ENCODE measurements at places on chromosomes 3 and 15.

GRCh38 chr15:69782809-69783208 lies 314.9 kb downstream of the TLE3 start:
- DNase-seq = no peak

DNA sequence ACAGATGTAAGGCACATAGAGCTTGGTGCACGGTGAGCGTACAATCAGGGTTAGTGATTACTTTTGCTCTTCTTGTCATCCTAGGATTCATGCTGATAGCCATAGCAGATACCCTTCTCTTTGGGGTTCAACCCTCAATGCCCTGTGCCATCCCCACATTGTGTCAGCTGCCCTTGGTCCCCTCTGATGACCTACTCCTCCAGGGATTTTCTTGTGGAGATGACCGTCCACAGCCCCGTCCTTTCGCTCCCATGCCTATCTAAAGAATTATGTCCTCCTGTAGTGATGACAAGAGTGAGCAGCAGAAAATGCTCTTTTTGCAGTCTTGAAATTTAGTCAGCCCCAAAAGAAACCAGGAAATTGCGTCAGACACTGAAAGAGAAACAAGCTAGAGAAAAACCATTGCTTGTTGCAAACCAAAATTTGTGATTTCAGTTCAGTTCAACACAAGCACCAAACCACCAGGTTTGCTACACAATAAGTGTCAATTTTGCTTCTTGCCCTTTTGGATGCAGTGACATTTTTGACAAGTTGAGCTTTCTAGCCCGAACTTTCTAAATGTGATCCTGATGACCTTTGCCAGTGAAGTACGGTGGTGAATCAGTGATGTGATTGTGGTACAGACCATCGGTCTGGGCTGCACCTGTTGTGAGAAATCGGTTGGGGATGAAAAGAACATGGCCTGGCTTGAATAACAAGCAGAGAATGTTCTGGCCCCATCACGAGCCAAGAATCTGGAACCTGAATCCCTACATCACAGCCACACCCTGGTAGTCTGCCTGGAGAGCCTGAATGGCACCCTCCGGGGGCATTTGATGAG lies 41.3 kb downstream of the CMTM7 start:
- no peak for DNase-seq

- DNase-seq = no peak
These were observed 47.1 kb downstream of the IDH2 start for GRCh38 chr15:90055182-90055581.

DNA sequence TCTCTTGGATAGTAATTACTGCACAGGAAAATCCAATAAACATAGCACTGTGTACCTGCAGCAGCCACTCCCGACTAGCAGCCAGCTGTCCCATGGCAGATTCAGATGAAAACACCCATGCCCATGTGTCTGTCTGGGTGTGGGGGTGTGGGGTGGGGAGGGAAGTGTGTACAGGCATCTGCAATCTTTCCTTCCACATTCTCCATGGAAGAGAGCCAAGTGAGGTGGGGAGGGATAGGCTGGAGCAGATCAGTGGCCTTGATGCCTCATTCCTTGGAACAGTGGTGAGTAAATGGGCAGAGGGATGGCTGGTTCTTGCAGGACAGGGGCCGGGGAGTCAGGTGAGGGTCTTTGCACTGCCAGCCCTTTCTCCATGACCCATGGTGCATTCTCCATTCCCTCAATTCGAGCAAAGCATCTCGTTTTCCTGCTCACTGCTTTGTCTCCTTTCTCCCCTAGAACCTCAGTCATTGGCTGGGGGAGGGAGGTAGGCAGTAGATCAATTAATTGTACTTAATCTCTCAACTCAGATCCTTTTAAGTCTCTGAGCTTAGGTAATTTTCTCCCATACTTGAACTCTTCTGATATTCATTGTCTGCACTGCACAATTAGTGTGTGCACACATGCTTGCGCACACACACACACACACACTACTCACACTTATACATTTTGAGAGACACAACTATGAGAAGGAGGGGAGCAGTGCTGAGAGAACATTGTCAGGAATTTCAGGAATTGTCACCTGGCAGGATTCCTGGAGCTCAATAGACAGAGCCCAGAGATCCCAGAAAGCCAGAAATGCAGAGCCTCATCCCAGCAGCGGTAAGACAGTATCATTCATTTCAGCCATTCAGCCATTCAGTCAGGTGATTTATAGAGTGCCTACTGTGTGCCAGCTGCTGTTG lies 31.9 kb downstream of the PDIA5 start:
- DNase-seq = no peak

GRCh38 chr15:39643727-39644126 lies 62.8 kb downstream of the THBS1 start:
- DNase-seq = no peak

DNA sequence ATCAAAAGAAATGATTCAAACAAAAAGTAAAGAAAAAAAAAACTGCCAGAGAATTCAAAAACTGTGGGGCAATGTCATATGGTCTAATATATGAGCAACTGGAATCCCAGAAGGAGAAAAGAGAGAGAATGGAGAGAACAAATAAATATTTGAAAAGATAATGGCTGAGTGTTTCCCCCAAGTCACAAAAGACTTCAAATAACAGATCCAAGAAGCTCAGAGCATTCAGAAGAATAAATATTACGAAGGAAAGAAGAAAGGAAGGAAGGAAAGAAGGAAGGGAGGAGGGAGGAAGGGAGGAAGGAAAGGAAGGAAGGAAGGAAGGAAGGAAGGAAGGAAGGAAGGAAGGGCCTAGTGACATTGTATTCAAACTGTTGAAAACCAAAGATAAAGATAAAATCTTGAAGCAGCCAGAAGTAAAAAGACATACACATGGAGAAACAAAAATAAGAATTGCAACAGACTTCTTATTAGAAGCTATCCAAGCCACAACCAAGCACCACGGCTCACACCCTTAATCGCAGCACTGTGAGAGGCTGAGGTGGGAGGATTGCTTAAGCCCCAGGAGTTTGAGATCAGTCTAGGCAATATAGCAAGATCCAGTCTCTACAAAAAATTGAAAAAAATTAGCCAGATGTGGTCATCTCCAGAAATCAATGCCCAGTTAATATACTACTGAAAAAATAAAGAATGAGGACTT lies 118.9 kb upstream of the IGSF10 start:
- DNase-seq = no peak

DNA sequence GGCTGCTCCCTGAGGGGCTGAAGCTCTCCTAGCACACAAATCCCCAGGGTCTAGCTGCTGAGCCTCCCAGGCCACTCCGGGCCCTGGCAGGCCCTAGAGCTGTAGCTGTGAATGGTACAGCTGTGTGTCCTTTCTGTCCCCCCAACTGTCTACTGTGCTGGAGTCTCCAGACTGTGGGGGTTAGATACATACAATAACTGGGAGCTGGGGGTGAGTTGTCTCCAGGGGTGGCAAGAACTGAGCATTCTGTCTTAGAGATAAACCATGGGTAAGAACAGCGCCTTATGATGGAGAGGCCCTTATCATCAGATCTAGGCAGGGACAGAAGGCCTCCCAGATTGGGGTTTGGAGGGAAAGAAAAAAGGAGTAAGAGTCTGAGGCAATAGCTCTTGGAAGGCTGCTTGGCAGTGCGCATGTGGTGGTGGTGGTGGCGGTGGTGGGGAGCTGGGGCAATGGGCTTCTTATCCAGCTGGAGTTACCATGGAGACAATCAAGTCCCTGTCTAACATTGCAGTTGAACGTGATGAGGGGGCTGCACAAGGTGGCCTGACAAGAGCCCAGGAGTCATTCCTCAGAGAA lies 3.6 kb downstream of the CYB561D2 start:
- no peak for DNase-seq

DNA sequence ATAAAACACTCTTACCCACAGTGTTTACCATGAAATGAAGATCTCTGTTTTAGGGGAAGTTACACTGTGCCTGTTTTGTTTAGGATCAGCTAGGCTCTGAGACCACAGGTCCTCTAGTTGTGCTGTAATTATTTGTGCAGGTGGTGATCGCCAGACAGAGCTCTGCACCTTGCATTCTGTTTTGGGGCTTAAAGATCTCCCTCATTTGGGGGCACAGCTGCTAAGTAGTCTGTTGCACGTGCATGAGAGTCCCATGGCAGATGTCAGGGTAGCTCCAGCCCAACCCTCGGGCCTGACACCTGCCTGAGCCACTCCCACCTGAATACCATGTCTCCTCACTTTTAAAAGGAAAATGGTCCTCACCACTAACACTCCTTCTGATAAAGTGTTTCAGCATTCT lies 12.4 kb downstream of the C3orf20 start:
- no peak for DNase-seq

DNA sequence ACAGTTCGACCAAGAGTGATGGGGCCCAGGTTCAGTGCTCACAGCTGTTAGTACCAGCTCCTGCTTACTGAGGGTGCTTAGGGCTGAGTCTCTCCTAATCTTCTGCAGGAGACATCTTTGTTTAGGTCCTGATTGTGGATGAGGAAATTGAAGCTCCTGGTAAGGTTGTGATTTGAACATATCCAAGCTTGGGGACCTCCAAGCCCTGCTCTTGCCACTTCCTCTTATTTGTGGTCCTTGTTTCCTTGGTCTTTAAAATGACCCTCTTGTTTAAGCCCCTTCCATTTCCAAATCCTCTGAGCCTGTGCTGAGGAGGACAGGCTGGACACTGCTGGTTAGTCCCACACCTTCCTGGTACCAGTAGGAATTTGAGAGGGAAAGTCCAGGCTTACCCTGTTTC lies 87.0 kb downstream of the EEFSEC start:
- DNase-seq = no peak

GRCh38 chr15:25707656-25708365 lies 155.3 kb downstream of the ATP10A start:
- DNase-seq = no peak

- DNase-seq = no peak
These were observed 87.7 kb upstream of the NR2F2 start for GRCh38 chr15:96242761-96243160.

DNA sequence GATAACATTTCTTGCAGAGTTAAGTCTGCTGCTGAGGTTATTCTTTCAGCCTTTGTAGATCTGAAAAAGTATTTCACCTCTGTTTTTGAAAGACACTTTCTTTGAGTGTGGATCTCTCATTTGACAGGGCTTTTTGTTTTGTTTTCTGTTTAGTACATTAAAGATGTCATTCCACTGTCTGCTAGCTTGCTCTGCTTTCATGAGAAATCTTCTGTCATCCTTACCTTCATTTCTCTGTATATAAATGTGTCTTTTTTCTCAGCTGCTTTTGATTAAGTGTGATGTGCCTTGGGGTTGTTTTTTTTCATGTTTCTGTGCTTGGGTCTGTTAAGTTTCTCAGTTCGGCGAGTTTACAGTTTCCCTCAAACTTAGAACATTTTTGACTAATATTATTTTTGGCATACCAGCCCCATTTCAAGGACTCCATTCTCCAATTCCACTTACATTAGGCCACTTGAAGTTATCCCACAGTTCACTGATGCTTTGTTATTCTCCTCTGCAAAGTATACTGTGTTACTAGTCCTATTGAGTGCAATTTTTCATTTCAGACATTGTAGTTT lies 43.9 kb upstream of the CA12 start:
- no peak for DNase-seq

DNA sequence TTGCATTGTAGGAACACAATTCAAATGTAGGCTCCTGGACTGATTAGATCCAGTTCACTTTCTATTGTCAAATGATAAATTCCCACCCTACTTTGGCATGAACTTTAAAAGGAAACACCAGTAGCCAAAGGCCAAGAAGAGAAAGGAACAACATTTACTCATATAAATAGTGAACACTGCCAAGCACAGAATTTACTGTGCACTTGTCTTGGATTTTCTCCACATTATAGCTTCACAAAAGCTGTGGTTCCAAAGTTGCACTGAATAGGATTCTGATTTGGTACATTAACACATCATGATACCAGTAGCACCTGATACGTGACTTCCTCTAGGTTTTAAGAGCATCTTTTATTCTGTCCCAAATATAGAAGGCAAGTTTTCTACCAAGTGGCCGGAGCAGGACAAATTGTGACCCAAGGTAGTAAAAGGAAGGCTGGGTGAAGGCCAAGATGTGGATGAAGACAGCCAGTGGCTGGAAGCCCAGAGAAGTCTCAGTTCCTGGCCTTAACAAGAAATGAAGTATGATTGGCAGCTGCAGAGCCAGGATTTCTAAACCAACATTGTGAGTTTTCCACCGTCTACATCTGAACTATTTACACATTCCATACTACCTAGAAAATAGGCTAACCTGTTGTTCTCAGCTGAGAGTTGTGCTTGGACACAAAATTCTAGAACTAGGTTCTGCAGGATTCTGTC lies 206.7 kb downstream of the THRB start:
- no peak for DNase-seq

- DNase-seq = no peak
These were observed 6.8 kb upstream of the POLG start for GRCh38 chr15:89341316-89342005.

GRCh38 chr3:113607219-113607596 lies 74.9 kb downstream of the SIDT1 start:
- no peak for DNase-seq

DNA sequence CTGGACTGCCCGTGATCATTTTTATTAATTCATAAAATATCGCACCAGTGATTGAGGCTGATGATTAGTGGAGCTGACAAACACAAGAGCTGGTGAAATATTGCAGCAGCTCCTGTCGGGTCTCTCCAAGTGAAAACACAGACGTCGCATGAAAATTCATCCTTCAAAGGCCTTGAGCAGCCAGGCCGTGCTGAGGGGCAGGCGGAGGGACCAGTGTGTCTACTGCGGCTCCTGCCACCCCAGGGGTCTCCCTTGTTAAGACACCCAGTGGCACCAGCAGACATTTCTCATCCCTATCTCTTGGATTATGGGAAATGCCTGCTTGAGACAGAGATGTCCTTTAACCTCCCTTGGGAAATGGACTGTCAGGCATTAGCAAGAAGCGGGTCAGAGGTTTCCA lies 289.4 kb upstream of the TLE3 start:
- no peak for DNase-seq

- DNase-seq = no peak
These were observed 43.0 kb upstream of the KY start for GRCh38 chr3:134693804-134694203.

- DNase-seq = no peak
These were observed 15.9 kb downstream of the CEP70 start for GRCh38 chr3:138578141-138578540.

DNA sequence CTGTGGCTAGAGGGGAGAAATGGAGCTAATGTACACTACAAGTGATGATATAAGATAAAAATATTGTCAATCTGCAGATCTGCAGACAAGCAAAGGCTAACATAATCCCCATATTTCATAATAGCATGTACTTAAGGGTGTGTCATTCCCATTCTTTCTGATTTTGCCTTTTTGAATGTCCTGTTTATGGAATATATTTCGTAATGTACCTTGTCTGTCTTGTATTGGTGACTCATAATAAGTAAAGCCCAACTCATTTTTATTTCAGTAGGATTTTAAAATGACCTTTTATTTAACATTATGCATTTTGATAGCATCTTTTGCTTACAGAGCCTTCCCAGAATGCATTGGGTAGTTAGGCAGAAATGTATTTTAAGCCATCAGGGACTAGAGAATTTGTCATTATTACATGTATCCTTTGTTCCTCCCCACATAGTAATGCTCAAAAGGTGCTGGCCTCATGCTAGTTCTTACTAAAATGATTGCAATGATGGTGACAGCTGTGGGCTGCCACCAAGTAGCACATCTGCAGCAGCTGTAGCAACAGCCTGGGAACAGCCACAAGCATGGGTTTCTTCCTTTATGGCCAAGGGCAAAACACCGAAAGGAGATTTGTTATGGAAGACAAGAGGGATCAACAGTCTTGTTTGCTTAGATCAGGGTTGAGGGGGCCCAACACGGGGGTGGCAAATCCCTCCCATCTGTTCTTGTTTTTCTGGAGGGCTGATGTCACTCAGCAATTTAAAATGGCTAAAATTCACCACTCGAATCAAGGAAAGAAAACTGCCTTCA lies 188.5 kb downstream of the CADPS start:
- no peak for DNase-seq

GRCh38 chr3:171564748-171565480 lies 104.7 kb upstream of the TNIK start:
- no peak for DNase-seq

Measured in stimulated activated CD4-positive, alpha-beta T cell treated with anti-CD3 and anti-CD28 coated beads, TNF-alpha, amount 100 ng/mL, for 24 hours (primary cell).